Activated CD4-positive, alpha-beta T cell treated with anti-CD3 and anti-CD28 coated beads, Interleukin-2, amount 10 ng/mL, durations not matched to agents 7 days and 5 days (primary cell): ENCODE measurements at places on chromosomes 3 and 15. TPM values are rescaled to one million over a fixed set of nuclear protein-coding genes. Genes with fewer than 3 reads are reported as not detected.

GRCh38 chr15:92077353-92078085, 224.0 kb downstream of the SLCO3A1 start:
- H3K36me3 ChIP-seq, result no peaks in the 10 kb centered on the region
- peak; percentile 73 for DNase-seq
- H3K4me3 ChIP-seq, result no peak overlapping the region
- no peak overlapping the region for H3K27ac ChIP-seq

GUCA1C gene
- total RNA-seq, result not detected

TIMP4 gene
- total RNA-seq, result not detected

GRCh38 chr15:100521907-100522306, 6.8 kb downstream of the CERS3 start:
- H3K4me3 ChIP-seq, result no peak overlapping the region
- no peak for DNase-seq
- H3K36me3 ChIP-seq, result peaks cover 11% of the 10 kb centered on the region
- no peaks in the 10 kb centered on the region for H3K27me3 ChIP-seq
- no peak overlapping the region for H3K27ac ChIP-seq

KNG1 gene
- total RNA-seq, result not detected

- no peaks in the 10 kb centered on the region for H3K36me3 ChIP-seq
- H3K27ac ChIP-seq, result no peak overlapping the region
- DNase-seq, result no peak
- no peaks in the 10 kb centered on the region for H3K4me1 ChIP-seq
Observed at GRCh38 chr15:84840741-84841429, 23.7 kb downstream of the ALPK3 start.

NEK10 gene
- total RNA-seq, result 0.56 TPM

- H3K27ac ChIP-seq, result no peak overlapping the region
- no peaks in the 10 kb centered on the region for H3K4me1 ChIP-seq
- H3K27me3 ChIP-seq, result no peaks in the 10 kb centered on the region
- DNase-seq, result no peak
- H3K4me3 ChIP-seq, result no peak overlapping the region
Observed at GRCh38 chr3:147529551-147529950, 120.4 kb downstream of the ZIC1 start.

DNA sequence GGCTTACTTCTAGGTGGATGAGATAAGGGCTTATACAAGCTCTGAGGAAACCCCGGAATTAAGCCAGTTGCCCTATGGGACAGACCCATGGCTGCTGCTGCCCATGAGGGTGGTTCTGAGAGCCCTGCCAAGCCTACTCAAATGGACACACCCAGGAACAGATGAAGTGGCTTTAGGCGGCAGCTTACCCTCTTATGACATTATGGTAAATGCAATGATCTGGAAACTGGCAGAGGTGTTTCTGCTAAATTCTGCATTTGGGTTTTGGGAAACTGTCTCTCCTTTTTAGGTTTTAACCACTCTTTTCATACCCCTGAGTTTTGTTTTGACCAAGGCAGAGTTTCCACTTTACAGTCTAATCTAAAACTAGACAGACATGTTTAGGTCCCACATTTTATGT, 9.0 kb upstream of the ZBED2 start:
- no peak for DNase-seq
- no peak overlapping the region for H3K4me3 ChIP-seq
- peaks cover 69% of the 10 kb centered on the region for H3K4me1 ChIP-seq
- peak overlapping the region; percentile 54 for H3K27ac ChIP-seq
- no peaks in the 10 kb centered on the region for H3K27me3 ChIP-seq

DNA sequence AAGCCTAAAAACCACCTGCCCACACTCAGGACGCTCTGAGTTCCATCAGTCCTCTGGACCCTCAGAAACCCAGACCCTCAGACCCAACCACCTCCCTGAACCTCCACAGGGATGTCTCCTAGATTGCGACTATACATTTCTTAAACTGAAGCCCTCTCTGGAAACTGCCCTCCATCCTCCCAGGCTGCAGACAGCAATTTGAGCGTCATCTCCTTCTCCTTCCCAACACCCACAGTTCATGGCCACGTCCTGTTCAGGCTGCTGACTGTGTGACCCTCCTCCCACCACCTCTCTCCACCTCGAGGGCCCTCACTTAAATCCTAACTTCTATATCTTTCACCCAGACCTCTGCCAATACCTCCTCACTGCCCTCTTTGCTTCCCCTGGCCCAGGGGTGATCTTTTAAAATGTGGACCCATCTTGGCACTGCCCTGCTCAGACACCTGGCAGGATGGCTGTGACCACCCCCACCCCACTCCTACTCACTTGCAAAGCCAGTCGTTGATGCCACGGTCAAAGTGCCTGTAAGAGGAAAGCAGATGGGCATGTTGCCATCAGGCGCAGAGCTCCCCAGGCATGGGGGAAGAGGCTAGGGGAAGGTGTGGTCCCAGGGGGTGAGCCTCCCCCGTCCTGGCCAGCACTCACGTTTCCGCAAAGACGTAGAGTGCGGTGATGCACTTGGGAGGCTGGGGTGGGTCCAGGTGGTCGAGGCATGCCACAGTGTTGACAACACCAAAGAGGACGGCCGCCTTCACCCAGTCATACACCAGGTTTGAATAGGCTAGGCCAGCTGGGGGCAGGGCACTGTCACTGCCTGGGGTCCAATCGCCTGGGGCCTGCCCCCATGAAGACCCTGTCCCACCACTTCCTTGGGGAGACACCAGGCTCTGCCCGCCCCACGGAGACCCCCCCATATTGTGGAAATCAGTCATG, 6.0 kb downstream of the HHATL start:
- peaks cover 11% of the 10 kb centered on the region for H3K4me1 ChIP-seq
- H3K27me3 ChIP-seq, result no peaks in the 10 kb centered on the region
- no peaks in the 10 kb centered on the region for H3K36me3 ChIP-seq

DNA sequence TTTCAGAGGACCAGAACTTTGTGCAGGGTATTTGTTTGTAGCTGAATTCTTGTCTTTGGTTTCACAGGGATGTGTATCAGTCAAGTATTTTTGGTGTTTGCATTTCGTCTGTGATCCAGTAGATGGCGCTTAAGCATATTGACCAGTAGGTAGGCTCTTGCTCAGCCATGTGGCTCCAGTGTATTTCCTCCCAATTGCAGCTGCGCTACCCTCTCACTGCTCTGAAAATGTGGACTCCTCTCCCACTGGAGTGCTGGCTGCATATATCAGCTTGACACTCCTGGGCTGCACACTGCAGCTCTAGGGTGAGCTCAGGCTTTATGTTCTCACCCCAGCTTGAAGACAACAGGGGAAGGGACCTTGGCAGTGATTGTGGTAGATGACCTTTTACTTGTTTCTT, 1264.3 kb upstream of the ALCAM start:
- peak; percentile 17 for DNase-seq
- H3K4me3 ChIP-seq, result no peak overlapping the region
- no peaks in the 10 kb centered on the region for H3K27me3 ChIP-seq
- H3K4me1 ChIP-seq, result no peaks in the 10 kb centered on the region
- no peaks in the 10 kb centered on the region for H3K36me3 ChIP-seq

- DNase-seq, result no peak
- H3K4me3 ChIP-seq, result no peak overlapping the region
- H3K27ac ChIP-seq, result no peak overlapping the region
- peaks cover 21% of the 10 kb centered on the region for H3K4me1 ChIP-seq
Observed at GRCh38 chr3:186526256-186526606, 17.9 kb downstream of the CRYGS start.

ARL14 gene
- total RNA-seq, result not detected

DNA sequence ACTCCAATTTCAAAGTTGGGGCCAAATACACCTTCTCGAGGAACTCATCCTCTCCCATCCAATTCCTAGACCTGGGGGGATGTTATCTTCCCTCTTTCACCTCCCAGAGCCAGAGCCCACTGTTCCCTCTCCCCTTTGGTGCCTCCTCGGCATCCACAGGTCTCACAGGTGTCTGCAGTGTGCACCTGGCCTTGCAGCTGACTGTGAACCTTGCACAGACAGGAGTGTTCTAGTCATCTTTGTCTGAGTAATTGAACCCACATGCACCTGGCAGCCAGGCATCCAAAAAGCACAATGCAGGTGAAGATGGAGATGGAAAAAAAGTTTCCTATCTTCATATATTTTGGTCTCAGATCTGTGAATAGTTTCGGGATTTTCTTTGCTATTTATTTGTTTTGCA, 30.8 kb downstream of the PCOLCE2 start:
- no peak overlapping the region for H3K27ac ChIP-seq
- peaks cover 19% of the 10 kb centered on the region for H3K27me3 ChIP-seq
- no peaks in the 10 kb centered on the region for H3K36me3 ChIP-seq
- no peak for DNase-seq

- peaks cover 2% of the 10 kb centered on the region for H3K4me1 ChIP-seq
- DNase-seq, result no peak
- H3K27me3 ChIP-seq, result no peaks in the 10 kb centered on the region
- peak overlapping the region; percentile 22 for H3K27ac ChIP-seq
- peaks cover 82% of the 10 kb centered on the region for H3K36me3 ChIP-seq
- no peak overlapping the region for H3K4me3 ChIP-seq
Observed at GRCh38 chr3:9474482-9474881, 77.1 kb downstream of the SETD5 start.

GRCh38 chr3:40229386-40229785, 80.1 kb upstream of the EIF1B start:
- H3K27ac ChIP-seq, result no peak overlapping the region
- H3K36me3 ChIP-seq, result no peaks in the 10 kb centered on the region
- H3K27me3 ChIP-seq, result no peaks in the 10 kb centered on the region
- DNase-seq, result no peak

SERPINI2 gene
- total RNA-seq, result not detected

GRCh38 chr15:39919748-39920509, at the start of gene GPR176:
Gene GPR176 (minus strand): TSS chr15:39920266. CDS start chr15:39920026, 240 bp downstream.
- H3K27ac ChIP-seq, result peak within 1 kb of the TSS; percentile 75
- H3K36me3 ChIP-seq, result peaks cover 6% of the 10 kb centered on the region
- H3K27me3 ChIP-seq, result peaks cover 44% of the 10 kb centered on the region
- H3K4me3 ChIP-seq, result peak within 1 kb of the TSS; percentile 81
- DNase-seq, result peak; percentile 26
- H3K4me1 ChIP-seq, result peaks cover 21% of the 10 kb centered on the region

GRCh38 chr3:111594781-111595180, 365 bp downstream of the ZBED2 start:
- H3K4me3 ChIP-seq, result peak overlapping the region; percentile 28
- peaks cover 78% of the 10 kb centered on the region for H3K36me3 ChIP-seq
- H3K27ac ChIP-seq, result no peak overlapping the region
